Thoracic aorta endothelial cell (primary cell): ENCODE measurements at places on chromosomes 1 and 21. TPM values are rescaled to one million over a fixed set of nuclear protein-coding genes. Genes with fewer than 3 reads are reported as not detected.

NOS1AP gene
- total RNA-seq, result 2.5 and 2.9 TPM in 2 replicates

EPHA8 gene
- not detected in 2 replicates for total RNA-seq

CYP4Z1 gene
- total RNA-seq, result not detected in 2 replicates

C1QTNF12 gene
- 1.1 TPM in 1 of 2 replicates, not detected in the other for total RNA-seq

S100A3 gene
- 0.53 and 0.79 TPM in 2 replicates for total RNA-seq
